ENCODE measurements at places on chromosomes 12 and 14.

DNA sequence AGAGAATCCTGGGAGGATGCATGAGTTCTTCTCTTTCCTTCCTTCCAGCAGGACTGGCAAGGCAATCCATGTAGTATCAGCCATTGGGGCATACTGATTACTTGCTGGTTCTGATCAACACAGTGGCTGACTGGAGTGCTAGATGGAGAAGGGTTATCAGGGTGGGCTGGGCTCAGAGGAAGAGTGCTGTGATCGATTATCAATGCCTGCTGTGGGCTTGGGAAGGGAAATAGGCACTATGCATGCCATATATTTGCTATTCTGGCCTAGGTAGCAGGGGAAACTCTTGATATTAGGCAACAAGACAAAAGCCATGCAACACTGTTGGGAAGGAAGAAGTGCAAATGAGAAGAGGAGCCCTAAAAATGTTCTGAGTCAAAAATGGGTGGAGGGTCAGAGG lies 45.8 kb downstream of the HRK start:
- DNase-seq = no peak

GRCh38 chr12:128510511-128510910 lies 243.5 kb downstream of the TMEM132C start:
- DNase-seq = no peak

DNA sequence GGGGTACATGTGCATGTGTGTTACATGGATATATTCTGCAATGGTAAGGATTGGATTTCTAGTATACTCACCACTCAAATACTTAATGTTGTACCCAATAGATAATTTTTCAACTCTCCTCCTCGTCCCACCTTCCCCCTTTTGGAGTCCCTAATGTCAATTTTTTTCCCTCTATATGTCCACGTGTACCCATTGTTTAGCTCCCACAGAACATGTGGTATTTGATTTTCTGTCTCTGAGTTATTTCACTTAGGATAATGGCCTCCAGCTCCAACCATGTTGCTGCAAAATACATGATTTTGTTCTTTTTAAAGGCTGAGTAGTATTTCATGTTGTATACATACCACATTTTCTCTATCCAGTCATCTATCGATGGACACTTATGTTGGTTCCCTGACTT lies 97.2 kb upstream of the TMTC1 start:
- DNase-seq = no peak

DNA sequence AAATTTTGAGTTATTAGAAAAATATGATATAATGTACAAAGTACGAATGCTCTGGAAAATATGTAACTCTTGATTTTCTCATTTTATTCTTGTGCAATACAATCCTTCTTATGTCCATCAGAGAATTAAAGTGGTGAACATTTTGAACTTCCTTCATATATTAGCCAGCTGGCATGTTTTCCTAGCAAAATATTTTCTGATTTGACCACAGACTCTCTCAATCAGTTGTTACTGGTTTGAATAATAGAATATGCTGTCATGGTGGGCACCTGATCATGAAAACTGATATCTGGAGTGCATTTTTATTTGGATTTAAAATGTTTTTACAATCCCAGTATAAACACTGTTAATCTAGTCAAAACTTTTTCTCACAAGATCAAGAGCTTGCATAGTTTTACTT lies 24.2 kb downstream of the PARPBP start:
- no peak for DNase-seq

- no peak for DNase-seq
These were observed 769.4 kb upstream of the USP15 start for GRCh38 chr12:61490526-61491498.

GRCh38 chr12:44716711-44717110 lies 159.4 kb downstream of the NELL2 start:
- DNase-seq = no peak

GRCh38 chr12:99063182-99063581 lies 418.1 kb downstream of the APAF1 start:
- DNase-seq = no peak

GRCh38 chr14:103241531-103241930 lies 92.5 kb upstream of the EIF5 start:
- no peak for DNase-seq

DNA sequence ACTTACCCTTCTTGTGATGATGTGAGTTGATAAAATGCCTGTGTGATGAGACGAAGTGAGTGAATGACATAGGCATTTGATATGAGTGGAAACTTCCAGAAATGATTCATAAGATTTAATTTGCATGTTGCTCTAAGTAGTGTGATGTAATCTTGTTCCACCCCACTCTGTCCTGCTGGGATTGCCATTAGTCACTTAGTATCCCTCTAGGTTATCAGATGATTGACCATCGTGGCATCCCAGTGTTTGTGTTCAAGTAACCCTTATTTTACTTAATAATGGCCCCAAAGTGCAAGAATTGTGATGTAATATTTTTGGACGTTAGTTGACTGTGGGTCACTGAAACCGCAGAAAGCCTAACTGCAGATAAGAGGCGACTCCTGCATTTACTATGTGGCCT lies 214.4 kb upstream of the DIO2 start:
- DNase-seq = no peak

DNA sequence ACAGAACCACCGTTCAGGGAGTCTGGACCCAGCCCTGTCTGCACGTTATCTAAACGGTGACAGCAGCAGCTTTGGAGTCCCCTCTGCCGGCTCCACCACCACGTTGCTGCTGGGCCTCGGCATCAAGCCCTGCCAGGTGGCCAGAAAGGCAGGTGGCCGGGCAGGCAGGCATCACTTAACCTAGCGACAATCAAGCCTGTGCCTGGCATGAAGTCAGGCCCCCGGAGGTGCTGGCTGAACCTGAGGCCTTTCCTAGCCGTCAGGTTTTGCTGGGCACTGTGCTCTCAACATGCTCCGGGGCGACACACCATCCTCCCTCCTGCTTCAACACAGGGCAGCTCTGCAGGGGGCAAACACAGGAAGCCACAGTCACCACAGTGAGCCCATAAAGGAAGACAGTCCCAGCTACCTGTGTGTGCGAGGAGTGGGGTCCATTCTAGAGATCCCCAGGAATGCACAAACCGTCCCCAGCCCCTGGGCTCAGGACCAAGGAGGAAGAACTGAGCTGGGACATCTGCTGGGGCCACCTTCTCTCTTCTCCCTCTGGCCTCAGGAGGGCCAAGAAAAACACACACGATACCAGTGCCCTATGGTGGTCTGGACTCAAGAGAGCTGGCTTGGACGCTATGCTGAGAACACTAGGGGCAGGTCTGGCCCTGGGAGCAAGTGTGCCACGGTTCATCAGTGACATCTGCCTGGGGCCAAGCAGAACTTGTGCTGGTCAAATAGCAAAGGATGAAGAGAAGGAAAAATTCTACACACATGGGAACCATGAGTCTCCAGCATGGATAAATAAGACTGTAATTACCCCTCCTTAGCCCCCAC lies 44.7 kb downstream of the CCDC88C start:
- no peak for DNase-seq

- no peak for DNase-seq
These were observed 29.2 kb upstream of the CAPRIN2 start for GRCh38 chr12:30783946-30784345.

DNA sequence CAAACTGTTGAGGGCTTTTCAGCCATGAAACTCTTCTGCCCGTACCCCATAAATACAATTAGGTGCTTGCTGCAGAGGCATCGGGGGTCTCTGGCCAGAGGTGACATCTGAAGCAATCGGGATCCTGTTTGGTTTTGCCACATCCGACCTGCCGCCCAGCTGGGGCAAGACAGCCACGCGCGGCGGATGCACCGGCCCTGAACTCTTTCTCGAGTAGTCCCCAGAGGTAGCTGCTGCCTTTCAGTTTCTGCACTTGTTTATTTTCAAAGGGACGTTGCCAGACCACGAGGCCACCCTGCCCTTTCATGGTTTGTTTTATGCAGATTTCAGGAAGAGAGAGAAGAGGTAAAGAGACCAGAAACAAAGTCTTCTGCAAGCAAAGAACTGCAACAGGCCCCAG lies 10.6 kb upstream of the MLXIP start:
- DNase-seq = no peak

DNA sequence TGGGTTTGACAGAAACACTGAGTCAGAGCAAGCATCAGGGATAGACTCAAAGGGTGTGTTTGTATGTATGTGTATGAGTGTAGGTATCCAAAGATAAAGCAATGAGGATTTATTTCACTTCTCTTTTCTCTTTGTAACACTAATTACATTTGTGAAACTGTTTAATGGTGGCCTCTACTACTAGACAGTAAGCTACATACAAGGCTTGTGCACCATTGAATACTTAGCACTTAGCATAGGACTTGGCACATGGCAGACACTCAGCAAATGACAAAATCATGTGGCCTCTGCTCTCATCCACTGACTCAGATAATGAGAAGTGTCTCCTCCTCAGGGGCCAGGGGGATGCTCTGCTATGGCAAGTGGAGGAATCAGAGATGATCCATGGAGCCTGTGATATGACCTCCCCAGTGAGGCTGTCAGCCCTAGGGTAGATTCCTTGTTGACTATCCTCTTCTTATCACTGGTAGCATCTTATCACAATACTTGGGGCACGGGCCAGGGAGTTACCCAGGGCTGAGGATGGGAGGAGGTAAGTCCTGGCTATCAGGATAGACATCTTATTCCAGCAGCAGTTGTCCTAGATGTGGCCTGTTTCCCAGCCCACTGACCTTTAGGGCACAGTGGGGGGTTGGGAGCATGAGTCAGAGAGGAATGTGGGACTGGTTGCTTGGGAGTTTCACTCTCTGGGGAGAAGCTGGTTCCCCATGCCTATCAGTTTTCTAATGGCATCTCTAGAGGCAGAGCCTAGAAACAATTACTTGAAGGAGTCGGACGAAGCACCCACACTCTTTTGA lies 71.2 kb upstream of the HOXC13 start:
- no peak for DNase-seq

All from WERI-Rb-1 (cell line).